ENCODE measurements at places on chromosomes 3 and 15.

DNA sequence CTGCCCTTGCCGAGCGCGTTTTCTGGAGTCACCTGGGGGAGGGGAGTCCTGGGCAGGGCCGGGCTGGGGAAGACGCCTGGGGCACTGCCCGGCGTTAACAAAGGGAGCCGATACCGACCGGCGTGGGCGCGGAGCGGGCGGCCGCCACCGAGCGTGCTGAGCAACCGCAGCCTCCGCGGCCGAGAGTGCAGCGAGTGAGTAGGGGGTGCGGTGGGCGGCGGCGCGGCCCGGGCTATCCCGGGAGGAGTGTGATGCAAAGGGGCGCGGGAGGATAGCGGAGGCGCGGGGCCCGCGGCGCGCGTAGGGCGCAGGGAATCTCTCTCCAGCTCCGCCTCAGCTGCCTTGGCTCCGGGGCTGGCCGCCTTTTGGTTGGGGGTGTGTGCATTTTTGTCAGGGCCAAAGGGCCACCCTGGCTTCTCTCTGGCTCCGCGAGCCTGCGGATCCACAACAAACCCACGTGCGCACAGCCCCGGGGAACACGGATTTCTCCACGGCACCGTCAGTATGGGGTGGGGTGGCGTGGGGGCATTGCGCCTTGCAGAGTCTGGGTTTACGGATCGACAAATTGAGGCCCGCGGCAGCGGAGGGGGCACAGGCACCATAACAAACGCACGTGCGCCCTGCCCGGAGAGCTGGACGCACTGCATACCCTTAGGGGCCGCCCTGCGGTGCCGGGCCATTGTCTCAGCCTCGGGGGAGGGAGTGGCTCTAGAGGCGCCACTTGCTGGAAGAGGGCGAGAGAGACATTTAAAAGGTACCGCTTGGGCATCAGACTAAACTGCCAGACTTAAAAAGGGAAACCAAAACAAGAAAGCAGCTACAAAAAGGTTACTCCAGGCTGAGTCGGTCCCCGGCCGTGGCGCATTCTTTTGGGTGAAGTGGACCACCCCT lies 560 bp downstream of the ST6GAL1 start:
- DNase-seq: peak; percentile 14

DNA sequence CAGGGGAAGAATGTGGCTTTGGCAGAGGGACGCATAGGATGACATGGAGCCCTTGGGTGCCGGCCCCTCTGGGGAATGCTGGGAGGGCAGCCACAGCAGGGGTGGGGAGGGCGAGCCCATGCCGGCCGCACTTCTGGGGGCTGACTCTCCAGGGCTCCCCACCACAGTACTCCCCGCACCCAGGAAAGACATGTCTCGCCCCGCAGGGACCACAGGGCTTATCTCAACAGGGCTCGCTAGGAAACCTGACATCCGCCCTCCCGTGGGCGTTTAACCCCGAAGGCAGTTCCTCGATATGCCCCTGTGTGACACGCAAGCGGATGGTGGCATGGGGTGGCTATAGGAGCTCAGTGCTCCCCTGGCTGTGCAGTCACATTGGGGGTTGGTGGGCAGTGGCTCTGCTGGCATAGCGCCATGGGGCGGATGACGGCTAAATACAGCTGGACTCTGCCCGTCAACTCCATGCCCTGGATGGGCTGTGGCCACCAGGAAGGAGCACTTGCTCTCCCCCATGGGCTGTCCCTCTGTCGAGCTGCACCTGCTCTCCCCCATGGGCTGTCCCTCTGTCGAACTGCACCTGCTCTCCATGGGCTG lies 141.4 kb downstream of the ADAMTS17 start:
- DNase-seq: no peak

DNA sequence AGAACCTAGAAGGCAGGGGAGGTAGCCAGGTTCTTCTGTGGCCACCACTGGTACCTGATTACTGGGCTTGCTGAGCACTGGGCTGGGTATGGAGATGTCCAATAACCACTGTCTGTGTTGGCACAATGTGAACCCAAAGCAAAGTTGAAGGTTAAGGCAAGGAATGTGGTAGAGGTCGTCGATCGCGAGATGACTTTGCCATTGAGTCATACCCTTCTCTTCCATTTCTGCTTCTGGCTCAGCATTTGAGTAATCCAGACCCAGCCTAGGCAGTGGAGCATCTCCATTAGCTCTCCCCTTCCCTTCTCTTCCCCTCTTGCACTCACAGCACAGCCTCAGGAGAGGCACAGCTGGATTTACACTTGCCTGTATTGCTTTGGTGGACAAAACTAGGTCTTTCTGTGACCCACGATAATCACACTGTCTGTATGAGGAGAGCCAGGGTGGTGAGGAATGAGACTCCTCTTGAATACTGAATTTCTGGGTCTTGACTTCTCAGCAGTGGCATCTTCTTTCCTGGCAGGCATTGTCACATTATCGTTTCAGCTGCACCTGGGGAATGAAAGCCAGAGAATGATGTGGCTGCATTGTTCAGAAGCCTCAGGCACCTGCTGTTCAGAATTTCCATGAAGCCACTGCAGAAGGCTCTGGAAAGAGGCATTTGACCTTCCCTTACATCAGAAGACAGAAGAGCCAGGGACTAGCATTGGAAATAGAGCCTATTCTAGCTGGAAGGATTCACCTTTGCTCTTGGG lies 272.6 kb downstream of the PDCD6IP start:
- no peak for DNase-seq

DNA sequence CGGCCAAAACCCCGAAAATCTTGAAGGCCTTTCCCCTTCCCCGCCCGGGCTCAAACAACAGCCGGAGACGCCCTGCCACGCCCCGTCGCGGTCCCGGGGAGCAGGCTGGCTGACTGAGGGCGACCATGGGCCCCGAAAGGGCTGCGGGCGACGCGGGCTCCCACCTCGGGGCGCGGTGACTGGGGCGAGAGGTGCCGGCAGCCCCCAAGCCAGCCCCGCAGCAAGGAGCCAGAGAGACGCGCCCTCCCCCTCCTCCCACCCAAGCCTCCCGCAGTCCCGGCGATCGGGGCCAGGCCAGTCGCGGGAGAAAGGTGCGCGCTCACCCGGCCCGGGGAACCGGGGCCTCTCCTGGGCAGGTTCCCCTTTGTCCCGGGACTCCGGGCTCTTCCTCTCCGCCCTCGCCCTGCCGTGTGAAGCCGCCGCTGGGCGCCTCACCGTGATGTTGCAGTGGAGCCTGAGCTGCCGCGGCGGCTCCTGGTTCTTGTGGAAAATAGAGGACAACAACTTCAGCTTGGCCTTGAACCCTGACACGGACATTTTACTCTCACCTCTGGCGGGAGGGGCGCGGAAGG lies 30.6 kb upstream of the ZSCAN2 start:
- DNase-seq: peak; percentile 47

DNA sequence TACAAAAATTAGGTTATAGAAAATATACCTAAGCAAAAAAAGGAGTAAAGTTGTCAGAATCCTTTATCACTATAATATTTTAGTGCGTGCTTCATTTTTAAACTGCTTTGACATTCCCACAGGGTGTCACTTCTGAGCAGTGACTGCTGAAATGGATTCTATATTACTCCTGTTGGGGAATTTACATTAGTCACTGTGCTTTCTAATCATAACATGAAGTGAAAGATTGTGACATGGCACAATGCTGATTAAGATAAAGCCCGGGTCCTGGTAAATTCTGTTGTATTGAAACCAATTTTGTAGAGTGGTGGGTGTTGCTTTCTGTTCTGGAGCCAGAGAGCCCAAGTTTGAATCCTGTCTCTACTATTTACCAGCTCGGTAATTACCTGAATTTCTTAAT lies 36.4 kb upstream of the EHHADH start:
- no peak for DNase-seq

DNA sequence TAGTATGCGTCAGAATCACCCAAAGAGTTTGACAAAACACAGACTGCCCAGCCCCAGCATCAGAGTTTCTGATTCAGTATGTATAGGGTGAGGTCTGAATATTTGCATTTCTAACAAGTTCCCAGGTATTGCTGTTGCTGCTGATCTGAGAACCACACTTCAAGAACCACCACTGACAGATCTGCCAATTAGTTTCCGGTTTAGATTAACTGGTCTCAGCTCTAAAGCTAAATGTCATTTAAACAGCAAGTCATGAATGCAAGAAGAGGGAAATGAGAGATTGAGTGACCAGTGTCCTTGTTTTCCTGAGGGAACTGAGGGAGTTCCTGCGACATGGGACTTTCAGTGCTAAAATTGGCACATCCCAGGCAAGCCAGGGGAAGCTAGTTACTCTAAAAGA lies 305.0 kb downstream of the ZNF385D start:
- DNase-seq: no peak

DNA sequence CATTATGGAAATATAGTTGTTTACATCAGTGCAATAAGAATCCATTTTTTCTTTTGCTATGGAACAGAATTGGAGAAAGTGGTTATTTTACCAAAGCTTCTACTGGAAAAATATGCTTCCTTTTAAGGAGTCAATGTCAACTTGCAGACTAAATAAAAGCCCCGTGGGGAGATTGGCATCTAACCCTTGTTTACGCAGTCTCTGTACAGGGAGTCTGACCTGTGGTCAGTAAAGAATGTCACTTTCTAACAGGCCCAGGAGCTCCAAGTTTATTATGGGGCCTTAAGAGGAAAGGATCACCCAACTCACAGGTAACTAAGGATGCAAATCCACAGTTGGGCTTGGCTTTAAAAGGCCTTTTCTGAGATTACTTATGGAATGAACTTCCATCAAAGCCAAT lies 1751.2 kb downstream of the SI start:
- no peak for DNase-seq

GRCh38 chr15:32861761-32862160 lies 144.0 kb downstream of the GREM1 start:
- DNase-seq: peak; percentile 97

DNA sequence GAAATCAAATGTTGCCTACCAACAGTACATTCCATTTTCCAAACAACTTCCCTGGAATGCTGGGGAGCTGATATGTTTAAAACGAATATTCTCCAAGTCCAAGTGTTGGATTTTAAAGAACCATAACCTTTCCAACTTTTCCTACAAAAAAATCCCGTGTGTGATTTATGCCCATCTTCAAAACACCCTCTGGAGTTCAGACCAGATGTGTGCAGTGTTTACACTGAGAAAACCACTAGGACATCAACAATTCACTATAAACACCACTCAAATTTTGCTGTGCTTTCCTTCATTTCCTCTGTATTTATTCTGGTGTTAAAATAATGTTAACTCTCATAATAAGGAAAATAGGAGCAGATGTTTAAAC lies 2.4 kb downstream of the VGLL4 start:
- peak; percentile 54 for DNase-seq

DNA sequence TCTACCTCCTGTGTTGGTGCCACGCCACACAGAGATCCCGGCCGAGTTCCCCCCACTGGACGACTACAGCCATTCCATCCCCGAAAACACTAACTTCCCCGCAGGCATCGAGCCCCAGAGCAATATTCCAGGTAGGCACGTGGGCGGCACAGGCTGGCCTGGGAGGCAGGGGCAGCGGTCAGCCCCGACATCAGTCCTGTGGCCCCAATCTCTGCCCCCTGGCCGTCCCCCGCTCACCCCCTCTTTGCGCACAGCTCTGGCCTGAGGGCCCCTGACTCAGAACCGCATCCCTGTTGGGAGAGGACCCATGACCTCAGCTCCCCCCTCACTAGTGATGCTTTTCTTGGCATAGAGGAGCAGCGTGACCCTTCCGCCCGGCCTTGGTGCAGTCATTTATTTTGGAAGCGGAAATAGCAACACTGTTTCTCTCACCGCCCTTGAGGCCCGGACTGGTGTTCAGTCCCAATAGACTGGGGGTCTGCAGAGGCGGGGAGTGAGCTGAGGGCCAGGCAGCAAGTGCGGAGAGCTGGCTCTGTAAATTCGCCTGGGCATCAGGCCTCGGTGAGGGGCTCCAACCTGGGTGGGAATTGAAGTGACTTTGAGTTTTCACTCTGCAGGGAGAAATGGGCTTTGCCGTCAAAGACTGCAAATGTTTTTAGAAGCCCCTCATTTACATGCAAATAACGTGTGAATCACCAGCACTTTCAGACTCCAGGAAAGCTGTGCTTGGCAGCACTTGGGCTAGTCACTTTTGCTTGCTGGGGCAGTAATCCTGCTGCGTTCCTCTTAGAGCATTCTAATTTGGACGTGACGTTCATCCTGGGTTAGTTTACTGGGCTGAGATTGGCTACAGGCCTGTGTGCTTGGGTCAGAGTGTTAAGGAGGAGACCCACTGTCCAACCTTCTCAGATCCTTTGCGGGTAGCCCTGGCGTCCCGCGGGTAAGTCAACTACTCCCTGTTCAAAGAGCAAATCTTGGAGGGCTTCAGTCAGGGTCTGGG lies 88.9 kb downstream of the AAGAB start:
- no peak for DNase-seq

DNA sequence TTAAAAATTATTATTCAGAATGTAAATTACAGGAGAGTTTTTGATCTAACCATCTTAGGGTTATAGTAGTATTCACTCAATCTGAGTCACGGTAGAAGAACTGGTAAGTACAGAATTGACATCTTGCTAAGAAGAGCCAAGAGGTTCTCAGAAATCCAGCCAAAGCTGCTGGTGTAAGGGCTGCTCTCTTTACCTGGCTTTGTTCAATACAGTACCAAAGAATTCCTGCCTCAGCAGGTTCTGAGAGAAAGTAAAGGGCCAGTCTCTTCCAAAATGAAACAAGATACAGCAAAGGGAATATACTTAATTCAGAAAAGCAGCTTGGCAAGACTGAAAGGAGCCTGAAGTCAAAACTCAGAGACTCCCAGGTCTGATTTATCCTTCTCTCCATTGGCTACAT lies 193.1 kb downstream of the TNIK start:
- DNase-seq: no peak

DNA sequence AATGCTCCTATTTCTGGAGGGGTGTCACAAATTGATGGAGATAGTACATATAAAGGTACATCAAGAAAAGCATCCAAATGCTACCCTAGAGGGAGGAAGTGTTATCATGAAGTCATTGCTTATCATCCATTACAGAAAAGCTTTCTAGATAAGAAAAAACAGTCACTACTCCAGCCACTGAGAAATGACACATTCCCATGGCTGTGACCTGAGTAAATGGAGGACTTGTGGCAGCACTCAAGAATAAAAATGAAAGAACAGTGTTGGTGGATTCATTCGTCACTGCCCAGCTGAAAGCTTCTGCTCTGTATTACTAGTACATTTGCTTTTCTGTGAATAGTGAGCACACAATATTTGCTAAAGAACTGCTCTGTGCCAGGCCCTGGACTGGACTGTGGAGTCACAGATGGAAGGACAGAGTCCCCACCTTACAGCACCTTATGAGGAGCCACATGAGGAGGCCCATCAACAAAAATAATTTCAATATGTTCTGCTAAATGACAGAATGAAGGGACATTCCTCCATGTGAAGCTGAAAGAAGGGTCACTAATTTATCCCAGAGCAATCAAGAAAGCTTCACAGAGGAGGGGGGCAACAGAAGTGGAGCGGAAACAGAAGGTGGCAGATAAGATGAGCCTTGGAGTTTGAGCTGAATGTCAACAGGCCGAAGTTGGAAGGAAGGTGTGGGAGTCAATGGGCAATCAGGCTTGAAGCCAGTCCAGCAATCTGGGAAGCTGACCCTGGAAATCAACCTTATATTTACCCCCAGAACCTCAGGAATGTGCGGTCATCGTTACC lies 343.5 kb upstream of the TRIM42 start:
- peak; percentile 45 for DNase-seq

GRCh38 chr15:34726406-34727100 lies 28.2 kb downstream of the GJD2 start:
- DNase-seq: no peak

GRCh38 chr15:56965231-56966013 lies 47.0 kb downstream of the TCF12 start:
- DNase-seq: no peak

Data from RPMI7951 (cell line).